Spinal cord (tissue), 10 donors: ENCODE measurements at places on chromosomes 5 and 9.

DNA sequence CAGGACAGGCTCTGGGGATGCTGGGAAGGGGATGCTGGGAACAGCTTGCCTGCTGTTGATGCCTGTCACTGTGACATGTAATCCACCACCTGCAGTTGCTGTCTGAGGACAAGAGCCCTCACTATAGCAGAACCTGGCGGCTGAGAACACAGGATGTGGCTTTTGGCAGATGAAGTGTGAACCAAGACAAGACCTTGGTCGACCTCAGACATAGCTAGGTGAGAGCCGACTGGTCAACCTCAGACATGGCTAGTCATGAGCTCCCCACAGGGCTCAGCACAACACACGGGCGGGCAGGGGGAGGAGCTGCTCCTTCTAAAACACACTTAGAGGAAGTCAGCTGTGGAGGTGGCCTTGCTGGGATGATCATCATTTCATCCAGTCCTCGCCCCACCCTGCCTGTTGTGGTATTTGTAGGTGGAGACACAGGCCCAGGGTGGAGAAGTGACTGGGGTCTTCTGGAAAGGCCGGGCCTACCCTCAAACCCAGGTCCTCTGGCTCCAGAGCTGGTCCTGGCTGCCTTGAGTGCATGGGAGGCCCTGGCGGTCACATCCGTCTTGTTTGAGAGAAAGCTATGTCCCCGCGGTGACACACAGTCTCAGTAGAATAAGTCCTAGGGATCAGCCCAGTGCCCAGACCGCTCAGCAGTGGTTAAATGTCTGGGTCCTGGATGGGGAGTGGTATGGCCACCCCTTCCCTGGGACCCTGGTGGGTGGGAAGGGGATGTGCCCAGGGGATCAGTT is 6.1 kb downstream of the SUSD3 start:
- no peak for DNase-seq

GRCh38 chr5:93192087-93192486 is 388.9 kb downstream of the NR2F1-AS1 start:
- no peak for DNase-seq

GRCh38 chr9:134216449-134216951 is 52.1 kb upstream of the RNU6ATAC start:
- no peak for DNase-seq

DNA sequence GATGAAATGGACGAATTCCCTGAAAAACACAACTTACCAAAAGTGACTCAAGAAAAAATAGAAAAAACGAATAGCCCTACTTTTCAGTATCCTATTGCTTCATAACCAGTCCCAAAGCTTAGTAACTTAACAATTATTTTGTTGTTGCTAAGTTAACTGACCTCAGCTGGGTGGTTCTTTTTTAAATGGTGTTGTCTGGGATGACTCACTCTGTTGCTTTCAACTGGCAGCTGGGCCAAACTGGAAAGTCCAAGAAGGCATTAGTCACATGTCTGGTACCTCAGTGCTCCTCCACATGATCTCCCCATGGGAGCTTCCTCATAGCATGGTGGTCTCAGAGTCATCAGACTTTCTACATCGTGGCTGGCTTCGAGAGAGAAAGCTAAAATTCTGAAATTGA is 47.8 kb upstream of the ADAMTS2 start:
- no peak for DNase-seq

- no peak for DNase-seq
Measured at GRCh38 chr5:40082313-40082712, 597.4 kb upstream of the PTGER4 start.

DNA sequence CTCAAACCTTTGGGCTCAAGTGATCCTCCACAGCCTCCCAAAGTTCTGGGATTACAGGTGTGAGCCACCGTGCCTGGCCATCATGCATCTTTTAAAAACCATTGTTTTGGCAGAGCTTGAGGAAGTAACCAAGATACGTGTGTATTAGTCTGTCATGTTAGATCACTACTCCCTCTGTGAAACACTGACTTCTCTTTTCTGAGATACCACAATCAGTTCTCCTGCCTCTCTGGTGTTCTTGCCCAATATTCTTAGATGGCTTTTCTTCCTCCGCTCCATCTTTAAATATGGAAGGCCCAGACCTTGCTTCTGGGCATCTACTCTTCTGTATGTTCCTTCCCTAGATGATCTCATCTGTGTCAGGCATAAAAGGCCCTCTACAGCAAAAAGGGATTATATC is 14.2 kb upstream of the CCNB1 start:
- DNase-seq: no peak

DNA sequence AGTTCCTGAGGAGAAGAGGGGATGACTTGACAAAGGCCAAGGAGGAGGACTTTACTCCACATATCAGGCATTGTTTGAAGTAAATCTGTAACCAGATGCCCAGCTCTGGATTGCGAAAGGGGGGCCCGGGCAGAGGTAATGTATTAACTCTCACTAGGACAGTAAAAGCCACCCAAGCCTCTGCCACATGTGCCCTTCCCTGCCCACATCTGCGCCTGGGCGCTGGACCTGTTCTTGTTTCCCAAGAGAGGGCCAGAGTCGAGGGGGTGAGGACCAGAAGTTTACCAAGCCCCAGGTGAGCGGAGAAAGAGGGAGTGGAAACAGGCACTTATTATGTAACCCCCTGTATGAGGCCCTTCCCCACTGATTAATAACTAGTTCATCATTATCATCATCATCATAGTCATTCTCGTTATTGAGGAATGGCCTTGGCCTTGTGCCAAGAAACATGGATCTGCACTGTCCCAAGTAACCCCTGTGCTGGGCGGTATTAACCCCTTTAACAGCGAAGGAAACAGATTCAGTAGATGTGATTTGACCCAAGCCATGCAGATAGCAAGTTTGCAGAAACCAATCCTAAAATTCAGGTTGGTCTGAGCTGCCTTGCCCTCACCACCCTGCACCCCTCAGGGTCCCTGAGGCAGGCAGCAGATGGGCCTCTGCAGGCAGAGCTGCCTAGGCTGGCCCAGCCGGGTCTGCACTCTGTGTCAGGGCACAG is at the start of gene SLC23A1:
SLC23A1 (minus strand) TSS at position 23 of the 718 bp plus-strand sequence. CDS start 44 bp downstream, outside the sequence.
- no peak for DNase-seq

DNA sequence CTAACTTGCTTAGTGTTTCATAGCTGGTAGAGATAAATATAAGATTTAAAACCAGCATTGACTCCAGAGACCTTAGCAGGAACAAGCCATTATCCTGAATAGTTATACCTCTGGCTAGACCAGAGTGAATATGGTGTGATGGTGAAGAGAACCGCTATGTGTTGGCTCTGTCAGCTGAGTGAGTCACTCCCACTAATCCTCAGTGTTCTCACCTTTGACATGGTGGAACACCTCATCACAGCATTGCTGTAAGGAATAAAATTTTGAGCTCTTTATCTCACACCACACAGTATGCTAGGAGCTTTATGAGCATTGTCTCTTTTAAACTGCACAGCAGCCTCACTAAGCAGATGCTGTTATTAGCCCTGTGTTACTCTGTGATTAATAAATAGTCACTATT is 90.7 kb upstream of the DHFR start:
- DNase-seq: no peak

DNA sequence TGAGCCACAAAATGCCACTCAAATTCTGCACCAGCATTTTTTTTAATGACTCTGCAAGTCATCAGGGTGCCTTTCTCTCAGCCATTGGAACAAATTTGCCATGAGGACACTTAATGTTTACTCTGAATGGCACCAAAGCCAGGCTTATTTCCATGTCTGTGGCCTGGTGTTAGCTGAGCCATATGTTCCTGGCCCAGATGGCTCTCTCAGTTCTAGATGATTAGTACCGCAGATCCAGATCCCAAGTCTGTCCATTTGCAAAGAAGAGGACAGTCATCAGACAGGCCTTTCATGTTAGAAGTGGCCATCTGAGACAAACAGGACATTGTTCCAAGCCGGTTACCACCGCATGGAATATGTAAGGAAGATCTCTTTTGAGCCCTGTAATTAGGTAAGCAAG is 70.3 kb downstream of the INSYN2B start:
- no peak for DNase-seq

DNA sequence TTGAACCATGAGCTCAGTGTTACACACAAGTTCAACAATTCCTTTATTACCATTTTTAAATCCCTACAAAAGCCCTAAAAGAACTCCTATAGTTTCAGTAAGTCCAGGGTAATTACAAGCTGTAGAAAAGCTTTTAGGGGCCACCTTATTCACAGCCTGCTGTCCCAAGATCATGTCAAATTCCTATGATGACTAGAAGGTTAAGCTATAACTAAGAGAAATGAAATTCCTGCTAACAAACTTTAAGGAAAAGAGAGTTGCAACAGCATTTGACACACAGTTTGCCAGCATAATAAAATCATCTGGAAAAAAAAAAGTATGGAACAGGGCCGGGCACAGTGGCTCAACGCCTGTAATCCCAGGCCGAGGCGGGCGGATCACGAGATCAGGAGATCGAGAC is 31.5 kb downstream of the TMEM245 start:
- no peak for DNase-seq

DNA sequence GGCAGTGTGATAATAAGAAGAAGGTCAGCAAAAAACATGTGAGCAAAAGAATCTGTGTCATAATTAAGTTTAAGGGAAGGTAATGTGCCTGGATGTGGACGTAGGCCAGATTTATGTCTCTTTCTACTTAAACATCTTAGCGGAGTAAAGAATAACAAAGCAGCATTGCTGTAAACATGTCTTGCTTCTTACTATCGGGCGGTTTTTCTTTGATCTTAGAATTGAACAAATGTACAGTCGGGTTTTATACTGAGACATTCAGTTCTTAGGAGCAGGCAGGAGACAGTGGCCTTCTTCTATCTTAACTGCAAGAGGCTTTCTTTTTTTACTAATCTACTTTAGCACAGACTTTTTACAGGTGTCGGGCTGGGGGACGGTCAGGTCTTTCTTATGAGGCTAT is 40.4 kb upstream of the FLT4 start:
- no peak for DNase-seq

- DNase-seq: no peak
Measured at GRCh38 chr9:84698323-84698722, 28.8 kb downstream of the NTRK2 start.

DNA sequence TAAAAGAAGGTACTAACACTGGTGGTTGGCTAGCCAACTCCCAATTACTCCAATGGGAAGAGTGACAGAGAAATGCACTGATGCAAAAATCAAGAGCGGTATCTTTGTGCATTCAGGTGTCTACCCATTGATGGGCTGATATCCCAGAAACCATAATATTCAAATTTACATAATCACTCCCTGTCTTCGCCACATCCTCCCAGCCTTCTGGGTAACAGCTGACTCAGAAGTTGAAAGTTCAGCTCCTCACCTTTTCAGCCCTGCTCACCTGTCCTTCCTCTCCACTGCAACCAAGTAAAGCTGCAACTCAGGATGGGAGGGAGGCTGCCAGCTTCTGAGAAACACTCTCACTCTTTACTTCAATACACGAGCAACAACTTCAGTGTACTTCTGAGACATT is 6.9 kb downstream of the SUSD1 start:
- no peak for DNase-seq

- DNase-seq: no peak
Measured at GRCh38 chr5:33448118-33448517, 7.4 kb downstream of the TARS1 start.

GRCh38 chr9:98146101-98146991 is 27.3 kb upstream of the TRIM14 start:
- no peak for DNase-seq

DNA sequence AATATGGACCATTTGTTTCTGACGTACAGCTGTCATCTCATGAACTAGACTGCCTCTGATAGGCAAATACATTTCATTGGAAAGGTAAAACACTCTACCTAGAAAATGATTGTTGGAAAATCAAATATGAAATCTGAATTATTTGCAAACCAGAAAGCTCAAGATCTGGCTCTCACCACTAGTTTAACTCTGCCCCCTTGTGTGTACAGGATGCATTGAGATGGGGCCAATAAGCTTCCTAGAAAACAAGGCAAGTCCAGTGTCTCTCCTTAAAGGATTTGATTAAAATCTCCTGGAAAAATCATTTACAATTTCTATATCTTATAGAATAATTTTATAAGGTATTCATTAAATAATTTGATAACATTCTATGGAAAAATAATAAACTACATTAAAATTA is 311.9 kb upstream of the ANKH start:
- no peak for DNase-seq

DNA sequence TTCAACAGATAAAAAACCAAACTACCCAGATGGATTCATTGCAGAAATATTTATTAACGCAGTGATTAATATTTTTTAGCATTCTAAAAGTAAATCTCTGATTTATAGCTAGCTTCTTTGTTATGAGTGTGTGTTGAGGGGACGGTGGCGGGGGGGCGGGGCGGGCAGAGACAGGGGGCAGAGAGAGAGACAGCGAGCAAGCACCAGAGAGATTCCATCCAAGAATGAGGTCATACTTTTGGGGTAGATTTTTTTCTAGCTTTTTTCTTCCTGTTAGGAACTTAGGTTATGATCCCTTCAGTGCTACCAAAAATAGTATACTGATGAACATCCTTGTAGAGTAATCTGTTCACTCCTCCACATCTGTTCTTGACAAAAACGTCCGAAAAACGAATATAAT is 500 bp upstream of the ZNF883 start:
- no peak for DNase-seq

DNA sequence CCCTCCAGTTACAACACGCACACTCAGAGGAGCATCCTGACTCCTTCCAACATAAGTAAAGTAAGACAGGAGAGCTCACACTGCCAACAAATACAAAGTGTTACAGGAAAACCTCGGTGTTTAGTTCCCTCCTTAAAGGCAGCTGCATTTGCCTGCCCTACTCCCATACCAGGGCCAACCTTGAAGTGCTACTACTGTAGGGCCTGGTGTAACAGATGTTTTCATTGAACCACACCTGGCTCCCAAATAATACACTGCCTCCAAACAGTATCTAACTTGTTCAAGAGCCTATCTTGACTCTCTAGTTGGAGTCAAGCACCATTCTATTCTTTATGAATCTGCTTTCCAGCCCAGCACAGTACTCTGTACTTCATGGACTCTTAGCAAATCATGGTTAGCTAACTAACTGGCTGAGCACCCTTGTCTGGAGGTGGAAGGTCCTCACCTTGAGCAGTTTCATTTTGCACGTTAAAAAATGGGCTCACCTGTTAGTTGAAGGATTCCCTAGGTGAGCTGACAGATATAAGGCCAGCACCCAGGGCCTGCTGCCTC is 34.6 kb downstream of the TTC39B start:
- no peak for DNase-seq

DNA sequence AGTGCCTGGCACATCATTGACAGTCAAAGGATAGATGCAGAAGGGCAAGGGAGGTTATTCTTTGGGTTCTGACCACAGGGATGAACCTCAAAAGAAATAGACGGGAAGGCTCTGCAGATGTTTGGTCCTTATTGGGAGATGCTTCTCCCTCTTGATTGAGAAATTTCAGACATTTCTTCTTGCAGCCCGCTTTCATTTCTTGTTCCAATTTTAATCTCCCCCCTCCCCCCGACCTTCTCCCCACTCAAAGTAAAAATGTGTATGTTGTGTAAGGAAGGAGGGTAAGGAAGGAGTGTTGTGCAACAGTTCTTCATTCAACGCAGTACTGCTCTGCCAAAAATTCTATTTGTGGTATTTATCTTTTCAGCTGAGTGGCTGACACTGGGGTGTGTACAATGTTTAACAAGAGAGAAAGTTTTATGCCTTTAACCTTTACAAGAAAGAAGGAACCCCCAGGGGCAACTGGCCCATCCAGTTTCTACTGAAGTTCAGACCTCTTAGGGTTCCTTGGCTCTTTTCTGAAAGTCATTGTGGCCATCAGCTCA is 46.3 kb upstream of the TNFSF15 start:
- no peak for DNase-seq

GRCh38 chr5:59819806-59820205 is 73.7 kb downstream of the PDE4D start:
- no peak for DNase-seq
